GM12891 (cell line): ENCODE measurements at places on chromosomes 5 and 9.
A peak's percentile ranks its signal among the peaks of the same experiment; 100 is the strongest.

DNA sequence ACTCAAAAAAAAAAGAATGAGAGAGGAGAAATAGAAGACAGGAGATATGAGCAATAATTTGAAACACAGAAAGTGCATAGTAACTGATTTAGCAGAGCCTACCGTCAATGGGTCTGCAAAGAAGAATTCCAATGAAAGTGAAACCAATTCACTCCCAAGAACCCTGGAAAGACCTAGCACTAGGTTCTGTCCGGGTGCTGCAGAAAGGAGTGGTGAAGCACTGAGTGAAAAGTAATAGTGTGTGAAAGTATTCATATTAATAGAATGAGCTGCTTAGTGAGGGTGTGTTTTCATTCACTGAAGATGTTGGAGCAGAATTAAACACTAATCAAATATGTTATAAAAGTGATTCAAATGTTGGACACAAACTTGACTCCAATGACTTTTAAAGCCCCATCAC, 51.3 kb upstream of the SLC30A5 start:
- DNase-seq: no peak

GRCh38 chr5:131491749-131492148, 143.3 kb downstream of the RAPGEF6 start:
- no peak for DNase-seq

- DNase-seq: no peak
Observed at GRCh38 chr5:128228008-128228407, 144.4 kb downstream of the SLC12A2 start.

DNA sequence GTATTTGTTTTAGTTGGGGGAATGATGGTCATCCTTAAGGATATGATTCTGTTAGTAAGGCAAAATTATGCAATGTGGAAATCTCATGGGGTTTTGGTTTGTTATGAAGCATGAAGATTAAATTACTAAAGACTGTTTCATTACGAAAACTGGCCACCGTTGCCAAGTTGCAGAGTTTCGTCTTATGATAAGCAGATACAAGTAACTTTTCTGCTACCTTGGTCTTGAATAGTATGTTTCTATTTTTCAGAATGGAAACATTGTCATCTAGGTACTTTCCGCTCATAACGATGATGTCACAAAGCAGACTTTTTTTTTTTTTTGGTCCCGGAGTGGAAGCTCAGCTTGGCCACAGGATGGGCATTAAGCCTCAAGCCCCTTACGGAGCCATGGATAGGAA, 4.2 kb downstream of the CCNI2 start:
- no peak for DNase-seq

GRCh38 chr5:27479859-27480258, 441.5 kb upstream of the CDH9 start:
- DNase-seq: no peak

DNA sequence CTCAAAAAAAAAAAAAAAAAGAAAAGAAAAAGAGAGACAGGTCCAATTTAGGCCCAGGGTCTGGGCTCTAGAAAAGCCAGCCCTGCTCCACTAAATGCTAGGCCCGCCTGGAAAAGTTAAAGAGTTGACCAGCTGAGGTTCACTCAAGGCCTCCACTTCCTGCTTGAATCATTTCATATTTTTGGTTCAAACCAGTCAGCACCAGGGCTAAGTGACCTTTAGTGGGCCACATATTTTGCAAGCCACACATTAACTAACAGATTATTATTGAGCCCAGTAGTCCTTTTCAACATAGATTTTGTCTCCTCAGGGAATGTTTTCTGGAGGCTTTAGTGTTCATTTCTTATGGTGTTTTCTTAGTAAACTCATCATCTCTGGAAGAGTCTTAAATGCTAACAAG, 156.6 kb downstream of the TLR4 start:
- no peak for DNase-seq

DNA sequence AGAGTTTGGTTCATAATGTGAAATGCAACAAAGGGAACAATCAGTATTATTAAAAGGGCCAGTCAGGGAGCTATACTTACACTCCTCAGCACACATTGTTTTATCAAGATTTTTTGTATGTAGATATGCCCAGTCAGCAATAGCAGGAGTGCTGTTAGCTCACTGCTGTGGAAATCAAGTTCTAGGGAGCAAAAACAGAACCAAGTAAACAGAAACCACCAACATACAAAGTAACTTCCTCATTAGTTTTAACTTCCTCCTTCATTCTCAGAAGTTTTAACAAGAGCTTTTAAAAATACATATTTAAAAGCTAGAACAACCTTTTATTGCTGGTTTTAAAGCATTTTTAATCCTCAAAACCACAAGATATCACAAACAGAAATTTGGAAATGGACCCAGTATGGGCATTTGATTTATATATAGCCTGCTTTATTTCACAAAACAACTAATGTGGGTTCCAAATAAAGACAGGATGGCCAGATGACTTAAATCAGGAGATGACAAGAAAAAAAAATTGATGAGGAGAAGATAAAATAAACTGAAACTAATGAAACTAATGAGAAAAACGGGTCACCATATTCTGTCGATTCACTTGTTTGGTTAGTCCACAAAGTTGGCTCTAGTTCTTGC, 178.5 kb downstream of the ADAMTS12 start:
- no peak for DNase-seq

DNA sequence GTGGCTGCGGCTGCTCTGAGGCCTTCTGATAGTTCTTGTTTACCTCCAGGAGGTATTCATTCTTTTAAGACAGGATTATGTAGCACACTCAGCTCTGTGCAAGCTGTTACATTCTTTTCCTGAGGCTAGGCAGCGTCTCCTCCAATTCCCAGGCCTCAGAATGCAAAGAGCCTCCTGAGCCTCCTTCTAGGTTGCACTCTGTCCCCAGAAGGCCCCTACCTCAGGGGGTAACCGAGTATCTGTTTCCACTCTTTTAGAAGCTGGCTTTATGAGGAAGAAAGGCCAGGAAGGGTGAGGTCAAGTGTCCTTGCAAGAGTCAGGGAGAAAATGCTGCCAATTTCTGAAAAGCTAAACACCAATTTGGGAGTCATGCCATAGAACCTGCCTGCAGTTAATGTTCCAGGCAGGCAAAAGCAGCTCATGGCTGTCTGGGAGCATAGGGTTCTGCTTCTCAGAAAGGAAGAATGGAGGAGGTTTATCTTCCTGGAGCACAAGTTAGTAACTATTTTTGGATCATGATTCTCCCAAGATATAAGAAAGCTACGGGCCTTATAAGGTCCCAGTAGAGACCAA, 178.9 kb downstream of the SEMA6A start:
- DNase-seq: no peak

DNA sequence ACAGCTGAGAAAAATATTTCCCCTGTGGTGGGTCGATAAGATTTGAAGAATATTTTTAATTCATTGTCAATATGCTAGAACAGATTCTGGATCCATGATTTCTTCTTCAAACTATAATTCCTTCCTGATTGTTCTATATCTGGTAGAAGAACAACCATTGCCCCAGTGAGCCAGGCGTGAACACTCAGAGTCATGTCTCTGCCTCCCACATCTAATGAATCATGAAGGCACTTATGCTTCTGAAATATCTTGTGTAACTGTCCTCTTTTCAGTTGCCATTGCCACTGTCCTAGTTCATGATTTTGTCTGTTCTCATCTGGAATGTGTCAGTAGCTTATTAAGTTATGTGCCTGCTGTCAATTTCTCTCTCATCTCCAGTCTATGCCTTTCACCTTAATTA, 40.0 kb downstream of the GABRG2 start:
- DNase-seq: no peak

- DNase-seq: no peak
Observed at GRCh38 chr9:125479846-125480615, 218.4 kb downstream of the GAPVD1 start.

DNA sequence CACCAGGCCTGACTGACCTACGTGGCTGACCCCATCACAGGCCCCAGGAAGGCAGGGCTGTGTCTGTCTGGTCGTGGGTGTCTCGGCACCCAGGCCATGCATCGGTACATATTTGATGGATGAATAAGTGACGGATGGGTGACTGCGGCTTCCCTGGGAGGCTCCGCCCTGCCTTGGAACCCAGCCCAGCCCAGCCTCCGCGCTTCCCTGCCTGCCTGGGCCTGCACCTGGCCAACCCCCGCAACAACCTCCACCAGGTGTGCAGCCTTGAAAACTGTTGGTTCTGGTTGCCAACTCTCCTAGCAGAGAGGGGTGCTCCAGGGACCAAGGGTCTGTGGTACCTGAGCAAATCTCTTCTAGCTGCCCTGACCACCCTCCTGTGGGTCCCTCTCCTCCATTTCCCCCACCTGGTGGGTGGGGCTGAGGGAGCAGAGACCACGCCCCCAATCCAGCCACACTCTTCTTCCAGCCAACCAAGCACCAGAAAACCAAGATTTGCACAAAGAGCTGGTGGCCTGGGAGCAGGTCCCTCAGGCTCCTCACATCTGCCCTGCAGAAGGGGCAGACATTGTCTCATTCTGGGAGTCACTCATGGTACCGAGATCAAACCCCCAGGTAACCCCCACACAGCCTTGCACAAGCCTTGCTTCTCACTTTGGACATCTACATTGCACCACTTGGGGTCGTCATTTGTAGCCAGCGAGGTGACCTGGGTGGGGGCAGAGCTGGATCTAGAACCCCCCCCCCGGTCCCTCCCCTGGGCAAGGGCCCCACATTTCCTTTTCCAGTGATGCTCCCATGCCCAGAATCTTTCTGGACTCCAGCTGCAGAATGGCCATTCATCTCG, 100.6 kb upstream of the IER5L start:
- DNase-seq: no peak

DNA sequence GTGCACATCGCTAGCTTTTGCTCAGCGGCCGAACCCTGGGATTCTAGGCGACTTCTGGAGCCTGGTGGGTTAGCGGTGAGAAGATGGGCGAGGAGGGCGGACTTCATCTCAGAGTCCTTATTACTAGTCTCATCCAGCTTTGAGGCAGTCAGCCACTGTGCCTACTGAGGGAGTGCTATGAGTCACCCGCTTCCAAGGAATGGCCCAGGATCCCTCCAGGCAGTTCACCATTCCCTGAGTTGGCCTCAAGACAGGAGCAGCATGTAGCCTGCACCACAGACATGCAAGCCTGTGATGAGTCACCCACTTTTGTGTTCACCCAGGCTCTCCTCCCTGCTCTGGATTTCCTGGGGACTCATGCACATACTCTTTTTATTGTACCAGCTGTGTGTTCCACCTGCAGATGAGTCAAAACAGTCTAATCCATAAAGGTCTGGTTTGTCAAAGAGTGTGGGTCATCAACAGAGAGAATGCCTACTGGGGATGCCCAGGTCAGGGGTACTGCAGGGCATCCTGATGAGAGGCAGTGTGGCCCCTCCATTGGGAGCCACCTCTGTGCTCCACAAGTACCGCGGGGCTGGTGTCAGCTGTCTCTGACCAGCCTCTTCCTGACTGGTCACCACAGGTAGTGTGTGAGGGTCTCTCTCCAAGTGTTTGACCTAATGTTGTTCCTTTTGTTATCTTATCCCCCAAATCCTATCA, 20.2 kb downstream of the SLC22A5 start:
- DNase-seq: no peak

GRCh38 chr5:154899151-154899816, 38.7 kb downstream of the GEMIN5 start:
- DNase-seq: no peak

- DNase-seq: no peak
Observed at GRCh38 chr5:74146796-74147195, 493.7 kb downstream of the ENC1 start.

GRCh38 chr5:100950985-100951384, 47.9 kb upstream of the ST8SIA4 start:
- no peak for DNase-seq

DNA sequence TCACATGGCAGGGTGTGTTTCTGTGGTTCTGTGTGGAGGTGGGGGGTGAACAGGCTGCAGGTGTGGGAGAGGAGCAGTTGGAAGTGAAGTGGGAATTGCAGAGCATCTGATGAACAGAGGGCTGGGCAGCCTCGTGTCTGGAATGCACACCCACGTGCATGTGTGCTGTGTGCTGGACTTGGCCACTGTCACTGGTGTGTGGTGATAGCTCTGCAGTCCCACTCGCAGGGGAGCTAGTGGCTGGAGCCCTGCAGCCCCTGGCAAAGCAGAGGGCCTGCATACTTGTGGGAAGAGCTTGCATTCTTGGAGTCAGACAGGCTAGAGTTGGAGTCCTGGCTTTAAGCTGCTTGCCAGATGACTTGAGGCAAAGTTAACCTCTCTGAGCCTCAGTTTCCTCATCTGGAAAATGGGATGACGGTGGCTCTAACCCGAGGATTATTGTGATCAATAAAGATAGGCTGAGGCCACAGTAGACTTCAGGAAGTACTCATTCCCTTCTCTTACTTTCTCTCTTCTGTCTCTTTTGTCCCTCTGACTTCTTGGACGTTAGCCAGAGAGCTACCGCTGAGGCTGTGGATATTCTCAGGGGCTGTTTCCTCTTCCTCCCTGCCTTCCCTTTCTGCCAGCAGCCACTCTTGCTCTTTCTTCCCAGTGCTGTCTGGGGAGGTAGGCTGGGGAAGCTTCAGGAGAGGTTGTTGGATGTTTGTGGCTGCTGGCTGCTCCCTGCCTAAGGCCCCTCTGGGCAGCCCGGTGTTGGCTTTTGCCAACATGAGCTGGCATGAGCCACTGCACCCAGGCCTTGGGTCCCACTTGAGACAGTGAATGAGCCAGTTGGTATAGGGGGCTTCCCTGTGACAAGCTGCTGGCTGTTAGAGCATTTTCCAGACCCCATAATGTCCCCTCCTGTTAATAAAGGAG, 18.3 kb downstream of the PSAT1 start:
- no peak for DNase-seq

DNA sequence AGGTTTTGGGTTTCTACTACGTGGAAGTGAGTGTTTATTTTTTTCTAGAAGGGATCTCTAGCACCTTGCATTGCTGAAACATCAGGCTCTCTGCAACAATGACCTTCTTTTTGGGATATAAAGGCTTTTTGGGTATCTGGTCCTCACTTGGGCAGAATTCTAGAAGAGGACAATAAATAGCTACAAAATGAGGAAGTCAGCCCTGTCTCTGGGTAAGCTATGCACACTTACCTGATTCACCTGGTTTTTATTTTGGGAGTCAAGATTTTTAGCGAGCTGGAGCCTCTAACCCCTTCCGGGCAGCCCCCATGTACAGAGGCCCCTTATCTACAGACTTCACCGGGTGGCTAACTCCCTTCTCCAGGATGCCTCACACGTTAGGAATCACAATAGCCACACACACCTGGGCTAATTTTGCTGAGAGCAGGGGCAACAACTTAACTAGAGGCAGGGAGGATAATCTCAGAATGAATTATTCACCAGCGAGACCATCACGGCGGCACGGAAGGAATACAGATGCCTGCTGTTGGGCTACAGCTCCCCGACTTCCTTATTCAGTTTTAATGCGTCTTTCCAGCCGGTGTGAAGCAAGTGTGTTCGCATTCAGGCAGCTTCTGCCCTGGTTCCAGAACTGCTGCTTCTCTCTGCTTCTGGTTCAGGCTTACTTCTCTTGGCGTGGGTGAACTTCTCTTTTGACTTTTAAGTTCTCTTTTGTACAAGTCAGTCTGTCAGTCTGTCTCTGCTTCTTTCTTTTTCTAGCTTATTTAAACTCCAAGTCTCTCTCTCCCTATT, 341.0 kb upstream of the PANK3 start:
- DNase-seq: no peak

GRCh38 chr9:137000177-137000930, 4.0 kb upstream of the CLIC3 start:
- peak; percentile 74 for DNase-seq

DNA sequence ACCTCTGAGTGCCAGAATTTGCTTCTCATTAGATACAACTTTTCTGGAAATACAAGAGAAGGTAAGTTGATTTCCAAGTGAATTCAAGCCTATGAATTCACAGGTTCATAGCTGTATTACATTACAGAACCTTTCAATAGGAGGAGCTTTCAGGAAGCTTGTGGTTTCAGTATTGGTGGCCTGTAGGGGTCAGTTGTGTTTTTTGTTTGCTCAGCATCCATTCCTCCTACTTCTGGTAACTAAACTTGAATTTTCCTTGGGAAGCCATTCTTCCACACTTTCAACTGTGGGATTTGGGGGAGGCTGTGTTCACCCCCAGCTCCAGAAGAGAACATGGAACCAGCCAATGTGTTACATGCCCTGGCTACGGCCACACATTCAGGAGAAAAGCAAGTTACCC, 5.6 kb upstream of the CYSTM1 start:
- no peak for DNase-seq
